ENCODE measurements at places on chromosomes 16 and 17. TPM values are rescaled to one million over a fixed set of nuclear protein-coding genes. Genes with fewer than 3 reads are reported as not detected.

CRISPLD2 gene
- 0.16 TPM for total RNA-seq

CLEC3A gene
- total RNA-seq: not detected

GRCh38 chr16:85211271-85211801, 99.1 kb upstream of the CIBAR2 start:
- H3K4me3 ChIP-seq: no peak overlapping the region
- DNase-seq: no peak
- H3K27ac ChIP-seq: no peak overlapping the region
- no peaks in the 10 kb centered on the region for H3K27me3 ChIP-seq
- no peaks in the 10 kb centered on the region for H3K4me1 ChIP-seq
- H3K36me3 ChIP-seq: no peaks in the 10 kb centered on the region

ASPA gene
- total RNA-seq: not detected

DNA sequence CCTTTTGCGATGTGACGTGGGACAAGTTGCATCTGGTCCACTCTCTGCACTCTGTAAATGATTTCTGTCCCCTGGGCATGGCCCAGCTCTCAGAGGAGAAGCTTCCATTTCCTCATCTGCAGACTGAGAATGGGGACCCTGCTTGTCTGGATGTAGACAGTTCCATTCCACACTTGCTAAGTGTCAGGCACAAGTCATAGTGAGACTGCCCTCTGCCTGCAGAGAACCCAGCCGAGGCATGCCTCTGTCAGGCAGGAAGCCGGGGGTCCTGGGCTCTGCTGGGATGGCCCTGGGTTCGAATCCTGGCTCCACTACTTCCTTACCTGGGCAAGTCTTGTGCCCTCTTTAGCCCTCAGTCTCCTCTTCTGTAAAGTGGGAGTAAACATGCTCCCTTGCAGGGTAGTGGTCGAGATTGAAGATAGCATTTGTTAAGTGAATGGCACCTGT, 4.1 kb downstream of the MAP2K3 start:
- H3K27ac ChIP-seq: peak overlapping the region; percentile 91
- H3K27me3 ChIP-seq: no peaks in the 10 kb centered on the region
- peaks cover 63% of the 10 kb centered on the region for H3K36me3 ChIP-seq
- no peak for DNase-seq
- H3K4me3 ChIP-seq: peak overlapping the region; percentile 96

DNA sequence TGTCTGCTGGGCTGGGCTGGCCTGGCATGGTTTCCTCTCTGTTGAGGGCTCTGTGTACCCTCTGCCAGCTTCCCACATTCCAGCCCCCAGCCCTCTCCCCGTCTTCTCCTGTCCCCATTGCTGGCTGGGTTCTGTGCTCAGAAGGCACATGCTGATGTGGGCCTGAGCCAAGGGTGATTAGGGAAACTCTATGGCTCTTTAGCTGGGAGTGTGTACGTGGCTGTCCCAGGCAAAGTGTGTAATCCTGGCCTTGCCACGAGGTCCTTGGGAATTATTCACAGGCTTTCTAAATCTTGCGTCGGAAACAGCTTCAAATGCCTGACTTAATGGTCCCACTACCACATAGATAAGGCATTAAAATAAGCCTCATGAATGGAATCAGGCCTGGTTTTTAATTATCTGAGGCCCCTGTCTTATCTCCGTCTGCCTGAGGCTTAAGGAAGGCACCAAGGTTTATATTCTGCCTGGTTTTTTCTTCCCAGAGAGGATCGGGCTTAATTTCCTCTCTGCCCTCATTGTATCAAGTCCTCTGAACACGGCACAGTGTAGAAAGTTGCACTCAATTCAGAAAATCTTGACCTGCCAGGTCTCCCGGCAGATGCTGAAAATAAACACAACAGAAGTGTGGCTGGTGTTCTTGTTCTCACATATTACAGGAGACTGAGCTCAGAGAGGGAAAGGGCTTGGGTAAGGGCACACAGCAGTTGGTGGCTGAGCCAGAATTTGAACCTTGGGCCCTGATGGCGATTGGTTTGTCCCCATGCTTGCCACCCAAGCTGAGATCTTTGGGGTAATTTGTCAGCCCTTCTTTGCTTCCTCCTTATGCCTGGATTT, 52.9 kb upstream of the LGALS9 start:
- H3K36me3 ChIP-seq: peaks cover 48% of the 10 kb centered on the region
- no peak for DNase-seq
- peaks cover 74% of the 10 kb centered on the region for H3K4me1 ChIP-seq
- no peak overlapping the region for H3K4me3 ChIP-seq
- no peaks in the 10 kb centered on the region for H3K27me3 ChIP-seq
- peak overlapping the region; percentile 90 for H3K27ac ChIP-seq
